HFFc6 (cell line): ENCODE measurements at places on chromosomes 4 and X. TPM values are rescaled to one million over a fixed set of nuclear protein-coding genes. Genes with fewer than 3 reads are reported as not detected.

NAA15 gene
- 61.4 to 72.0 TPM (median 69.2 TPM) in 3 replicates for total RNA-seq

SLC16A2 gene
- total RNA-seq: 51.1 to 84.5 TPM (median 71.4 TPM) in 3 replicates

NDST4 gene
- total RNA-seq: not detected in 3 replicates

GUCY1B1 gene
- 0.07 TPM in 1 of 3 replicates, not detected in the others for total RNA-seq

GAGE10 gene
- total RNA-seq: not detected in 3 replicates

RHOXF2 gene
- total RNA-seq: not detected in 3 replicates

C1QTNF7 gene
- total RNA-seq: not detected in 3 replicates

ANKRD50 gene
- 17.0 to 23.2 TPM (median 18.7 TPM) in 3 replicates for total RNA-seq

AKAP14 gene
- not detected in 3 replicates for total RNA-seq

FREM3 gene
- not detected in 2 replicates for total RNA-seq

H2BW2 gene
- not detected in 3 replicates for total RNA-seq

RHOH gene
- not detected in 3 replicates for total RNA-seq

SGMS2 gene
- 30.5 to 42.0 TPM (median 40.3 TPM) in 3 replicates for total RNA-seq

CSAG1 gene
- not detected in 3 replicates for total RNA-seq

TCP11X2 gene
- not detected in 3 replicates for total RNA-seq

NLGN4X gene
- total RNA-seq: not detected in 2 replicates

HSFX3 gene
- not detected in 3 replicates for total RNA-seq

CCKAR gene
- not detected in 3 replicates for total RNA-seq

SLC7A11 gene
- total RNA-seq: 11.6 to 59.1 TPM (median 14.4 TPM) in 3 replicates

SORBS2 gene
- 0.66 to 2.7 TPM (median 1.6 TPM) in 3 replicates for total RNA-seq

TNMD gene
- total RNA-seq: not detected in 2 replicates

GRIA3 gene
- 14.8 to 20.1 TPM (median 18.2 TPM) in 3 replicates for total RNA-seq

NSG1 gene
- 0.08 to 0.13 TPM in 2 of 3 replicates, not detected in the other for total RNA-seq

SYTL5 gene
- total RNA-seq: 0.10 to 0.13 TPM (median 0.12 TPM) in 3 replicates

CTAG2 gene
- not detected in 2 replicates for total RNA-seq

AADAT gene
- total RNA-seq: 4.0 to 6.6 TPM (median 4.9 TPM) in 3 replicates

CXorf49 gene
- not detected in 3 replicates for total RNA-seq

PPBP gene
- not detected in 3 replicates for total RNA-seq

SSX2 gene
- total RNA-seq: not detected in 3 replicates

TLR6 gene
- total RNA-seq: 1.1 to 1.2 TPM (median 1.1 TPM) in 3 replicates

NUDT11 gene
- 4.4 to 6.6 TPM (median 4.9 TPM) in 3 replicates for total RNA-seq

FAM9B gene
- not detected in 2 replicates for total RNA-seq

SUPT20HL1 gene
- not detected in 3 replicates for total RNA-seq

MAN2B2 gene
- 35.8 and 41.7 TPM in 2 replicates for total RNA-seq

NAA11 gene
- not detected in 3 replicates for total RNA-seq

SLC39A8 gene
- total RNA-seq: 0.72 to 2.1 TPM (median 1.7 TPM) in 3 replicates

CSAG3 gene
- total RNA-seq: not detected in 3 replicates

GAGE12F gene
- not detected in 3 replicates for total RNA-seq

CSN1S1 gene
- total RNA-seq: not detected in 3 replicates

PRRG3 gene
- total RNA-seq: not detected in 3 replicates

FGF5 gene
- total RNA-seq: 235 to 520 TPM (median 336 TPM) in 3 replicates

LRBA gene
- total RNA-seq: 14.6 to 16.6 TPM (median 15.6 TPM) in 3 replicates

MTMR8 gene
- not detected in 2 replicates for total RNA-seq

XPNPEP2 gene
- not detected in 3 replicates for total RNA-seq

ELF4 gene
- 22.3 to 31.6 TPM (median 23.4 TPM) in 3 replicates for total RNA-seq

AKAP4 gene
- total RNA-seq: not detected in 3 replicates

EVC gene
- total RNA-seq: 33.6 to 40.9 TPM (median 39.1 TPM) in 3 replicates

AFF2 gene
- total RNA-seq: not detected in 3 replicates

SLC25A4 gene
- 8.8 to 17.8 TPM (median 16.8 TPM) in 3 replicates for total RNA-seq
